Stimulated activated CD8-positive, alpha-beta memory T cell treated with anti-CD3 and anti-CD28 coated beads, Interleukin-4, amount 100 ng/mL, for 1 hour (primary cell): ENCODE measurements at places on chromosomes 6 and 20.
A peak's percentile ranks its signal among the peaks of the same experiment; 100 is the strongest.

DNA sequence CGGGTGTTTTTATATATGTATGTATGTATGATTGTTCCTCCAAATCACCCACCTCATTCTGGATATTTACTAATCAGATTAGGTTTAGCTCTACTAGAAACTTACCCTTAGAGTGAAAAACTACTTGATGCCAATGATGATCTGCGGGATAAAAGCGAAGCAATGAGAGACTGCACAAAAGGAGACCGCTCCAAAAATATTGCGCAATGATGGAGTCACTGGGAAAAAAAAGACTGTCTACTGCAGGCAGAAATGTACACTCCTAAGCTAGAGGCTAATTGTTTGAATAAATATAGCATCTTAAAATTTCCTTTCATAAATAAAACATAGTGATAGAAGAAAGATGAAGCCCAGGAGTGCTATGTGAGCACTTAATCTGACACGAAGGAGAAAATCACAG lies 7.3 kb downstream of the RAB32 start:
- DNase-seq = no peak

GRCh38 chr6:62286470-62286843 lies 432 bp upstream of the KHDRBS2 start:
- no peak for DNase-seq

DNA sequence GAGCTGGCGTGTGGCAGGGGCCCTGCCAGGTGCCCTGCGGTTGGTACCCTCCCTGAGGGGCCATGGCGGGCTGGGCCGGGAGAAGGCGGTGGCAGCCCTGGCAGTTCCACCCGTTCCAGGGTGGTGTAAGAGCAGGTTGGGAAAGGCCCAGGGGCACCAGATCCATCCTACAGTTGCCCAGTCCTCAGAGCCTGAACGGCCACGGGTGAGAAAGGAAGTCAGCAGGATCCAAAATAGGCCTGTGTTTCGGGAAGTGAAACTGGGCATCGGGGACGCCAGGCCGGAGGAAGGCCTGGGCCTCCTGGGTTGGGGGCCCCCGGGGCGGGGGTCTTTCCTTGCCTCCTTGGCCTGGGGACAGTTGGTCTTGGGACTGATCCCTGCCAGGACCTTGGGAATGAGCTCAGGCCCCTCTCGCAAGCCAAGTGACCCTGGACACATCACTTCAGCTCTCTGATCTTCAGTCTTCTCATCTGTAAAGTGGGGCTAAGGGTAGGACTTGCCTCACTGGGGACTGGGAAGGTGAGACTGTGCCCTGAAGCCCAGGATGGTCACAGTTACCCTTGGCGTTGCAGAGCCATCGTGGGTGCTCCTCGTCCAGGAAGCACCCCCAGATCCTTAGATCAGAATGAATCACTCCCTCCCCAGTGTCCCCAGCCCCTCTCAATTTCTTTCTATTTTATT lies 18.1 kb upstream of the NOL4L start:
- no peak for DNase-seq

- peak; percentile 66 for DNase-seq
Observed at GRCh38 chr6:108559097-108559883, 1.4 kb upstream of the FOXO3 start.

- DNase-seq = no peak
Observed at GRCh38 chr20:37703035-37703845, 9.4 kb downstream of the CTNNBL1 start.

DNA sequence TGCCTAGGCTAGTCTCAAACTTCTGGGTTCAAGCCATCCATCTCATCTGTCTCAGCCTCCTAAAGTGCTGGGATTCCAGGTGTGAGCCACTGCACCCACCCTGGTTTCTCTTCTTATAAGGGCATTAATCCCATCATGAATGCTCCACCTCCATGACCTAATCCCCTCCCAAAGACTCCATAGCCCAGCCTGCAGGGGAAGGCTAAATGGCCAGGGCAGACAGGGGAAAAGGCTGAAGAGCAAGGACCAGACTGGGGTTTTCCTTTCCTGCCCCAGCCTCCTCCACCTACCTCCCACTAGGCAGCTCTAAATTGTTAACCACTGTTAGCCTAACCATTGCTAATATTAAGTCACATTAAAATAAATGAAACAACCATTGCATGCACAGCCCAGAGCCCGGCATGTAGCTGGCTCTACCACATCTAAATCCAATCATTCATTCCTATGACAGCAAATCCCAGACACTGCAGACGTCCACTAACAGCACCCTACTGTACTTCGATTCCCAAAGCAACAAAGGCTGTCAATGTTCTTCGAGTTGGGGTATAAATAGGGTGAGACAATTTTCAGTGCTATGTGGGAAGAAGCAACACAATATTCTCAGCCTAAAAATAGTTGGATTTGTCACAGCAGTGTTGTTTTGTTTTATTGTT lies 243.2 kb upstream of the ARID1B start:
- no peak for DNase-seq

GRCh38 chr20:58709703-58710039 lies 17.1 kb downstream of the NPEPL1 start:
- DNase-seq = no peak

- DNase-seq = no peak
Observed at GRCh38 chr6:37483917-37484785, 15.5 kb downstream of the CCDC167 start.

DNA sequence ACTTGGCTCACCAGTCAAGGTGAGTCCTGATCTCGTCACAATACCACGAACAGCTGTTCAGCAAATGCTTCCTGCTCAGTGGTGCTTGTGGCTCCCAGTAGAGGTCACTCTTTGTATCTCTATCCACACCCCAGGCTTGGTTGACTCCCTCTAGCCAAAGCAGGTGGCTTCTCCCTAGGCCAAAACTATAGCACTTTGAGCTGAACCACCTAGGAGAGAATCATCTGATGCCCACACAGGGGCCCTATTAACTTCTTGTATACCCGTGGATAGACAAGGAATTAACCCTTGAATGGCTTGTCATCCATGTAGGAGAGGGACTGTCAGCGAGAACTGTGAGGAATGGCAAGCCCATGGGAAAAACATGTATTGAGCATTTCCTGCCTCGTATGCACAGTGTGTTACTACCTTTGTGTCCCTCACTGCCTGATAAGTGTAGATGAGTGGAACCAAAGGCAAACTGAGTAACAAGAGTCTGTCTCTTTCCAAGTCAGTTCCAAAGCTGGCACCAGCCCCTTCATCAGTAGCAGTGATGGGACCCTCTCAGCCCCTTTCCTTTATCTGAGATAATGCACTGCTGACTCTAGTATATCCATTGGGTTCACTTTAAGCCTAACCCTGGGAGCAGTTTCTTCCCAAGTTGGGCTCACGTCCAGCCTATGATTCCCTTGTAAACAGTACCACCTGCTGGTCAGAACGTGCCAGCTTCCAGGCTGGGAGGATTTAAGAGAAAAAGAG lies 42.5 kb downstream of the EIF2S2 start:
- DNase-seq = peak; percentile 25

- DNase-seq = no peak
Observed at GRCh38 chr20:36106606-36107005, 47.9 kb upstream of the EPB41L1 start.

DNA sequence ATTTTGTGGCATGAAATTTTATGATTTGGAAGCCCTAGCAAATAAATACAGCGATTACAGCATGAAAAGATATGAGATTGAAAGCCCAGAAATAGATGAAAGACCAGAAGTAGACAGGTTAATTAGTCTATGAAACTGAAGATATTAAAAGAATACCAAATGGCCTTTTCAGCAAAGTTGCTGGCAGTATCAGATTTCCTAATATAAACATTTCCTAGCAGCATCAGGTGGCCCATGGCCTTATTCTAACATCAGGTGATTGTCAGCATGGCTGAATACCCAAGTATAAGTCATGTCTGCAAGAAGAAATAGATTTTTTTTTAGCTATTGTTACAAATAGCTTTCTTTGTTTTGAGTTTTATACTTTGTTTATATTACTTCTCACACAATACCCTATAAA lies 93.2 kb downstream of the CLVS2 start:
- no peak for DNase-seq

GRCh38 chr20:51705400-51705799 lies 62.8 kb downstream of the ATP9A start:
- DNase-seq = no peak

GRCh38 chr20:62370115-62370806 lies 3.1 kb upstream of the LAMA5 start:
- DNase-seq = no peak

DNA sequence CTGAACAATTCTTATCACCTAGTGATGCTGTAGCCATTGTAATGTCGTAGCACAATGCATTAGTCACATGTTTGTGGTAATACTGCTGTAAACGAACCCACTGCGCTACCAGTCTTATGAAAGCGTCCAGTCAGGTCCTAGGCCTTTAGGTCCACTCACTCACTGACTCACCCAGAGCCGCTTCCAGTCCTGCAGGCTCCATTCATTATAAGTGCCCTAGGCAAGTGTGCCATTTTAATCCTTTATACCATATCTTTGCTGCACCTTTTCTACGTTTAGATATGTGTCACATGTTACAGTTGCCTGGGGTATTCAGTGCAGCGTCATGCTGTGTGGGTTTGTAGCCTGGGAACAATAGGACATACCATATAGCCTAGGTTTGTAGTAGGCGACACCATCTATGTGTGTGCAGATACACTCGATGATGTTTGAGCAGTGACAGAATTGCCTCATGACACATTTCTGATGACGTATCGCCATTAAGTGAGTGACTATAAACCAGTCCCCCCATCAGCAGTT lies 15.4 kb downstream of the IGF2R start:
- no peak for DNase-seq

DNA sequence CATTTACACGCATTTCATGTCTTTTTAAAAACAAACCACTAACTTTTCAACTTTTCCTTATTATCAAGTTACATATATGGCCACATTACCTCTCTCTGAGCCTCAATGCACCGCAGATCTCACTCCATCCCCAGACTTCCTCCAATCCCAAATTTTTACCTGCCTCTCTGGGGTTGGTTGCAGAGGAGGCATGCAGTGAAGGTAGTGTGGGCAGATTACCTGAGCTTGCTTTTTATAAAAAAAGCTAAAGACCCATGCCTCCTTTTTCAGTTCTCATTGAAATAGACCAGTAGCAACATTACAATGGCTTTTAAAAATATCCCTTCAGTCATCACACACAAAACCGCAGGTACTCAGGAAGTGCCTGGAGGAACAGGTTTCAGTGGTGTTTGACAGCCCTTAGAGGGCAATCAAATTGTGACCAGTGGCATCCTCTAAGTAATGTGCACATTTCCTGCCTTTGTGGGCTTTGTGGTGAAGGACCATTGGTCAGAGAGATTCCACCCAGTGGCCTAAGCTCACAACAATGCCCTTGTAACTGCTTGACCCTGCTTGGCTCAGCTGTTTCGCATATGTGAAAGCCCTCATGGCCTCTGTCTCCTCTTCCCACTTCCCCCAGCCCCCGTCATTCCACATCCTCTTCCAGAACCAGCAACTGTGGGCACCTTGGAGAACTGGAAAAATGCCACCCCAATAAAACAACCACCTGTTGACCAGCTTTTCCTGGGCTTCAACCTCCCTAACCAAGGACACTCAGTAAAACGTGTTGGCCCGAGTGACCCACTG lies 30.2 kb upstream of the IL17A start:
- DNase-seq = no peak

- no peak for DNase-seq
Observed at GRCh38 chr20:2026514-2026913, 32.7 kb upstream of the PDYN start.

GRCh38 chr6:145761584-145761983 lies 26.3 kb upstream of the EPM2A start:
- no peak for DNase-seq

GRCh38 chr6:169220068-169220964 lies 33.3 kb downstream of the THBS2 start:
- DNase-seq = no peak

DNA sequence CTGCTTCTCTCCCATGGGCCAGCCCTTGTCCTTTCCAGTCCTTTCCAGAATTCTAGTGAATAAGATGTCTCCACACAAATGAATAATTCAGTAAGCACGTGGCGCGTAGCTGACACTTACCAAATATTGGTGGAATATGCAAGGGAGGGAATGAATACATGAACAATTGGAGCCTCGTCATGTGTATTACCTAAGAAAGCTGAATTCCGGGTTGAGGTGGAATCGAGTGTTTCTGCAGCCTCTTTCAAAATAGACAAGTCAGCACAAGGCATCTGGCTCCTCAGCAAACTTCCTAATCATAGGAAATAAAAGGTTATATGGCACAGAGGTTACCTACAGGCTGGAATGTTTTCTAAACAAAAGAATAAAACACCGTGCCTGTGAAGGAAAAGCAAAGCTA lies 47.0 kb upstream of the NT5E start:
- DNase-seq = no peak

DNA sequence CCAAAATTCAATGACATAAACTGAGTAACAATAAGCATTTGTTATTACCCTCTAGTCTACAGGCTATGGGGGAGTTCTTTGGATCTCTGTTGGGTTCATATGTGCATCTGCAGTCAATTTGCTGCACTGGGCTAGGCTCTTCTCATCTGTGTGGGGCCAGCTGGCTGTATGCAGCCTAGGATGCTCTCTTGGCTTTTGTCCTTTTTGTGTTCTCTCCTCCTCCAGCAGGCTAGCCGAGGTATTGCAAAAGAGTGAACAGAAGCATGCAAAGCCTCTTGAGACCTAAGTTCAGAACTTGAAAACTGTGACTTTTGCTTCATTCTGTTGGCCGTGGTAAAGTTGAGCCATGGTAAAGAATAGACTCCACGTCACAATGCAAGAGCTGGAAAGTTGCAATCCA lies 62.8 kb upstream of the FOXO3 start:
- no peak for DNase-seq

GRCh38 chr20:36144336-36144735 lies 10.2 kb upstream of the EPB41L1 start:
- no peak for DNase-seq

- no peak for DNase-seq
Observed at GRCh38 chr6:54192993-54193392, 81.8 kb downstream of the MLIP start.

DNA sequence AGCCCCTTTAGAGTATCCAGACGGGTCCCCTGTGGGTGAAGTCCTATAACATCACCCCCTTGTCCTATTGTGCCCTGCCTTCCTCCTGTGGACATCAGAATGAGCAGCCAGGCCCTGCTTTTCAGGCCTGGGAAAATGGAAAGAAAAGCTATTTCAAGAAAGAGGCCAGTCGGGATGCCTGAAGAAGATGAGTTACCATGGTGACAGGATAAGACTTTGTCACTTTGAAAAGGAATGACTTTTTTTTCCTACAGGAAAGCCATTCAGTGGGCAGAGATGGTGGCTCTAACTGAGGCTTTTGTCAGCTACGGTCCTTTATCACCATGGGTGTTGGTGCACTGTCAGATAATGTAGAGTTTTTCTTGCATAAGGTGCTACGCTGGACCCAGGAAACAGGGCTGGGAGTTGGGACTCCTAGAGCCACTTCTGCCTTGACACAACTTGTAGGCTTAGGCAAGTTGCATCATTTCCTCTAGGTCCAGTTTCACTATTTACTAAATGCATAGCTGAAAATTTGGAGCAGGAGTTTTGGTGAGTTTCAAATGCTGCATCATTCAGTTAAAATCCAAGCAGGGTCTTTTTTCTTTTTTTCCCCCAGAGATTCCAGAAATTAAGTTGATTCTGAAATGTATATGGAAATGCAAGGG lies 293.6 kb upstream of the PRND start:
- no peak for DNase-seq

GRCh38 chr6:11522812-11523605 lies 14.5 kb upstream of the TMEM170B start:
- DNase-seq = no peak

GRCh38 chr6:16812993-16813392 lies 51.7 kb upstream of the ATXN1 start:
- DNase-seq = no peak

- no peak for DNase-seq
Observed at GRCh38 chr6:132937466-132937906, 123.1 kb downstream of the RPS12 start.
